Stimulated activated CD8-positive, alpha-beta memory T cell treated with anti-CD3 and anti-CD28 coated beads, Interleukin-7, amount 100 ng/mL, for 1 hour (primary cell): ENCODE measurements at places on chromosomes 1 and 21.

GRCh38 chr1:82759035-82759434 lies 958.3 kb downstream of the ADGRL2 start:
- DNase-seq: no peak

GRCh38 chr1:64953241-64953640 lies 13.1 kb downstream of the JAK1 start:
- DNase-seq: no peak

- DNase-seq: no peak
Measured at GRCh38 chr1:244730153-244730933, 77.4 kb downstream of the DESI2 start.

- DNase-seq: no peak
Measured at GRCh38 chr1:42942444-42942843, 16.2 kb downstream of the SLC2A1 start.

DNA sequence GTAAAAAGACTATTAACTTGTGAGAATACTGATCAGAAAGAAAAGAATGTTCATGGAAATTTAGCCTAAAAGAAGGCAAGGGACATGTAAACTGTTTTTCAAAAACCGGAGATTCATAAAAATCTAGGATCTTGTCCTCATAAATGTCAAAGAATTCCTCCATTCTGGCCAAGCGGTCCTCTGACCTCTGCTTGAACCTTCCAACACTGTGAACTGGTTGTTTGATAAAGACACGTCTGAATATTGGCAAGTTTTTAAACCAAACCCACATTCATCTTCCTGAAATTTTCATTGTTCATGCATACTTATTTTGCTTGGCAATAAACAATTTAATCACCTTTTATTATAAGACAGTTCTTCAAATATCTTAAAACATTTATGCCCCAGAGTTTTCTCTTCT lies 19.8 kb downstream of the ASPM start:
- no peak for DNase-seq

GRCh38 chr1:83596331-83596730 lies 402.6 kb downstream of the TTLL7 start:
- no peak for DNase-seq
